NCI-H1417 (cell line): ENCODE measurements at places on chromosomes 16 and 17.

GRCh38 chr17:49866882-49867413 lies 19.1 kb upstream of the TAC4 start:
- DNase-seq: no peak

DNA sequence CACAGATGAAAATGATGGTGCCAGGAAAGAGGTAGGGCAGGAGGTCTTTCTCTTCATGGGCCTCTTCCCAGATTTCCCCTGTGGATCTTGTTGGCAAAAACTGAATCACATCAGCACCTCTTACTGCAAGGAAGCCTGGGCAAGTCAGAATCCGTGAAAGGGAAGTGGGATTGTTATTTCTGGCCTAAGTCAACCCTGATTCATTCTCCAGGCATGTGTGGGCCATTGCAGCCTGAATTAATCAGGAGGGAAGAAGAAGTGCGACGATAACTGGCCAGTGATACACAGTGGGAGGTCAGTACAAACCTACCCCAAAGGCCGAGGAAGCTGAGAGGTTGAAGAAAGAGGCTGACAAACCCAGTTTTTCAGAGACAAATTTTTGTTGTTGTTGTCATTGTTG lies 17.9 kb upstream of the NSMCE1 start:
- DNase-seq: no peak

DNA sequence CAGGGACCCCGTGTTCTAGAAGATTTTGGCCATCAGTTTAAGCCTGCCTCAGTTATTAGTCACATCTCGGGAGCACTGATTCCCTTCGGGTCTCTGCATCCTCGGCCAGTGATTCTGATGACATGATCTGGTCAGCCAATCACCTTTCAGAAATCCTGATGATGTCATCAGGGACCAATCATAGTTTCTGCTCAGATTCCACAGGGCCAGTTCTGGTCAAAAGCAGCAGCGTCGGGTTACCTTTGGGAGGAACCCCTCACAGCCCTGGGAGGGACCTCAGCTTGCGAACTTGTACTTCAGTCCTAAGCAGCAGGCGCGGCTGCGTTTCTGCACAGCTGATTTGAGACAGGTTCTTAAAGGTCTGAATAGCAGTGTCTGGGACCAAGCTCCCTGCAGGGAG lies 13.9 kb downstream of the KDM8 start:
- DNase-seq: no peak

GRCh38 chr17:40522250-40522960 lies 21.0 kb upstream of the TNS4 start:
- DNase-seq: no peak

- no peak for DNase-seq
These were observed 4.2 kb downstream of the CPSF4L start for GRCh38 chr17:73257516-73257915.

- no peak for DNase-seq
These were observed 65.2 kb upstream of the CIBAR2 start for GRCh38 chr16:85177448-85177846.

DNA sequence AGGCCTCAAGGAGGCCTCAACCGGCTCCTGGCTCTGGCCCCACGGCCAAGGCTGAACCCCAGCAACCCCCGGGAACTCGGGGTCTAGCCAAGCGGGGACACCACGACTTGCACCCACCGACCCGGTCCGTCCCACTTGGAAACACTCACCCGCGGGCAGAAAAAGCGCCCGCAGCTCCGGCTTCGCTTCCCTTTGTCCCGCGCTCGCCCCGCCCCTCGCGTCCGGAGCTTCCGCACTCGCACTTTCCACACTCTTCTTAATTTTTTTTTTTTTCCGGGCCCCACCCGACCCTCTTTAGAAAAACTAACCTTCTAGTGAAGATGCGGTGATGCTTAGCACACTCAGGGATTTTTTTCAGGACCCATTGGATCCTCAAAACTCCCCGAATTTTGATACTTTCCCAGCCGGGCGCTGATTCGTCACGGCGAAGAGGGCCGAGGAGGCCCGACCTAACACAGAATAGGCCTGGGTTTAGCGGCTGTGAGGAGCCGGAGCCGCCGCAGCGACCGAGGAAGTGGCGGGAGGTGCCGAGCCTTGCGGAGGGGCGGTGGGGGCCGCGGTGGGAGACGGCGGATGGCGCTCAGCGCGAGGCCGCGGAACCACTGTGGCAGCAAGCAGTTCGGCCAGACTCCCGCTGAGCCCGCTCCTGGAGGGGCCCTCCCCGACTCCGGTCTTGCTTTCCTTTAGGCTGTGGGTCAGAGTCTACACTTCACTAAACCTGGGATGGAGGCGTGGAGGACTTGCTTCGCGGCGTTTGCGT lies at the start of gene SMARCE1:
Gene SMARCE1 (minus strand): TSS at position 195 of the 760 bp plus-strand sequence. CDS start 2,016 bp downstream, outside the sequence.
- peak; percentile 95 for DNase-seq

DNA sequence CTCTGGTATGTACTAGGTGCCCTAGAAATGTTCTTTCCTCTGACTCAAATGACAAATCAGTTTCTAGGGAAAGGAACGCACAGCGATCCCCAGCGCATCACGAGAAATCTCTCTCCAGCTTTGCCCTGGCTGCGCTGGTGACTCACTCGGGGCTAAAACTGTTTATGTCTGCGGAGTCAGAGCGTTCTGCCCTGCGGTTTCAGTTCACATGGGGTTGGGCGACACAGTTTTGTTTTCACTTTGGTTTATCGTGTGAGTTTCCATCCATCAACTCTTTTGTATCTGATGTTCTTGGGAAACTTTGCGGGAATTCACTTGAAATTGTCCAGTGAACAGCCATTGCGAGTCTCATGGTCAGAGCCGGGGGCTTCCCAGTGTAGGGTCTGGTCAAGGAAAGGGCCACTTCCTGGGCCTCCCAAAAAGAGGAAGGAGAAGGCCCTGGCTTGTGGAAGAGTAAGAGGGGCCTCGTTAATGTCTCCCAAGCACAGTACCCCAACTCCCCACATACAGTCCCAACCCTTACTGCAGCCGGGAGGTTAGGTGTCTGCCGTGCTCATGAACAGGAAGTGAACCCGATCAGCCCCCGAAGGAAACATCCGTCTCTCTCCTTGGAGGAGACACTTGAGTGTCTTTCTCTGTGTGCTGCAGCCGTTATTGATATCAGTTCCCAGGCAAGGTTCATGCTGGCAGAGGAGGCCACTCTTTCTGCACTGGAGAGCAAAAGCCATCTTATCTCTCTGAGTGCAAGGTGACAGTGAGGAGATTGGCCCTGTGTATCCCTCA lies 643.2 kb downstream of the WWOX start:
- DNase-seq: no peak

GRCh38 chr17:75048249-75048878 lies 1.3 kb downstream of the KCTD2 start:
- no peak for DNase-seq

DNA sequence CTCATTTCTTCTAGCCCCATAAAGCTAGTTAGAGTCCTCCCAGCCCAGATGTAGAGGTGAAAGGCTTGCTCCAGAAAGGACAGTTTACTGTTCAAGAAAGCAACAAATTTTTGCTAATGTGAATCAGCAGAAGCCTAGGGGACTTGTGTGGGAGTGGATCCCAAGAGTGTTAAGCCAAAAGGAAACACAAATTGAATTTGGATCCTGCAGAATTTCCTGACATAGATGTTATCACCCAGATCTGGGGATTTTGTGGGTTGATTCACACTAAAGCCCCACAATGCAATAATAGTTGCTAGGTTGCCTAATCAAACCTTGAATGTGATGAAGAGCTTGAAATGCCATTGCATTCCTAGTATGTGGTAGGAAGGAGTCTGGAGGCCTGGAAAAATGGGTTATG lies 135.2 kb upstream of the HS3ST3A1 start:
- no peak for DNase-seq

DNA sequence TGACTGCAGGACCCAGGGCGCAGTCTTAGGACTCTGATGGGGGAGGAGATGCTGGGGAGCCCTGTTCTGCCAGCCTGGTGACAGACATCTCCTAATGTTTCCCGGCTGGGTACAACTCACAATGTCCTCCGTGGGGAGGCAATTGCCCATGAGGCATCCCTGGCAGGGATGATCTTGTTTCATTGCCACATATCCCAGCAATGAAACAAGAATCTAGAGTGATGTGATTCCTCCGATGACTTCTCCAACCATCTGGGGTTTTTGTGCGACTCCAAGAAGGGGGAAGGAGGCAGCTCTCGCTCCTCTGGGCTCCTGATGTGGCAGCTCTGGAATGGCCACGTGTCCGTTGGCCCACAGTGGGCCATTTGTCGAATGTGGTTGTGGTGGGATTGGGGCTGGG lies 255.8 kb downstream of the SEC14L1 start:
- no peak for DNase-seq

DNA sequence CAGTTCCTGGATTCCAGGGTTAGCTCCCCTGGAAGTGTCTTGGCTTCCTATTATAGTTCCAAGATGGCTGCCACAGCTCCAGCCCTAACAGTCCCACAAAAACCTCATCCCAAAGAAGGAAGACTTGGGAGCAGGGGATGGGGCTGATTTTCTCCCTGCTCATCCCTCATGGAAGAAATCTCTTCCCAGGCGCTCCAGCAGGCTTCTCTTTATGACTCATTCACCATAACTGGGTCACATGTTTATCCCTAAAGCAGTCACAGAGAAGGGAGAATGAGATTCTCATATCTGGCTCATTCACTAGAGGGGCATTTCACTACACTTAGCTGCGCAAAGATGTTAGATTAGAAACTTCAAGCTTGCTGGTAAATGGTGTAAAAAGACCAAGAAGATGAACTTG lies 206.5 kb upstream of the IRX3 start:
- DNase-seq: no peak

DNA sequence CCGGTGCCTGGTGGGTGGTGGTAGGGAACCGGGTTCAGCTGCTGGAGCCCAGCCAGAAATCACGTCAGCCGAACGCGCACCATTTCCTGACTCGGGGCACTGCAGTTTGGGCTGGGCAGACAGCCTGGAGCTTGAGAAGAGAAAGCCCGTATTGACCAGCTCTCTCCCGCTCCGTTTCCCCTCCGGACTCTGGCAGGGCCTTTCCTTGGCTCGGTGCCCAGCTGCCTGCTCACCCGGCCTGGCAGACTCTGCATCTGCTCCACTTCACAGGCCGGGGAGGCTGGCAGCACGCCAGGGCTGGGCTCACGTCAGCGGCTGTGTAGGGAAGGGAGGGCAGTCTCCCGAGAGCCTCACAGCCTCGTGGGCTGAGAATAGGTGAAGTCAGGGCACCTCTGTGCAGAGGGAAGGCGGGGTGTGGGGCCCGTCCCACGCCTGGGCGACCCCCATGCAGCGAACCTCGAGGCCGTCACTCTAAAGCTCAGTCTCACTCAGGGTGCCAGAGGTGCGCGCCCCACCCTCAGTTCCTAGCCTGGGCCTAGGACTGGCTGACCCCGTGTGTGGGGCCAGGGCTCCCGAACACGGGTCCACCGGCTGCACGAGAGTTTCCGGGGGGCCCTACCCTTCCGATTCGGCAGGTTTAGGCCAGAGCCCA lies 59.1 kb downstream of the OR1D5 start:
- peak; percentile 96 for DNase-seq

DNA sequence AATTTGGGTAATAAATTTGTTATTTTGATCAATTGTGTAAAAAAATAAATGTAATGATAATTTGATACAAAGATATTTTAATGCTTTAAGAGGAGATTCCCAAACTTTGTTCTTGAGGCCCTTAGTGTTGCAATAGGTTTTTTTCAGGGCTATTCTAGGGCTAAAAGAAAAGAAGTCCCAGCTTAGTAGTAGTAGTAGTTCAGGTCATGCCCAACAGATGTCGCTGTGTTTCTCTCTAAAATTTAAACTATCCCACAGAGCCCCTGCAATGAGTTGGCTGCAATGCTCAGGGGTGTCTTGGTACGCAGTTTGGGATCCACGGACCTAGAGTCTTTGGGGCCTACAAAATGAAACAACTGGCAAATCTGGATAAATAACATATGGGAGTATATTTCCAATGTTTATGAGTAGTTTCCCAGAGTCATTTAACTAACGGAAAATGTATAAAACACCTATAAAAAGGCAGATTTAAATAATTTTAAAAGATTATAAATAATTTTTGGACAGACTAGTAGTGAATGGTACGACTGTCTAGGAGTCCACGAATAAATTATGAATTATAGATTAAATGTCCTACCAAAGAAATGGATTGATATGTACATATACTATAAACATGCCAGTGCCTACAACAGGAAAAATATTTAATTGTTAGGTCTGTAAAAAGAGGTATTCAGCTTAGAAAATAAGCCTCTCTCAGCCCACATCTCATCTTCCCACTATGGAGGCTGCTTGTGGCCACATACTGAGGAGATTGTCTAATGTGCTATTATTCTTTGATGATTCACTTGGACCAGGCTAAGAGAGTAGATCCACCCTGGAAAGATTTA lies 228.5 kb upstream of the PMFBP1 start:
- peak; percentile 9 for DNase-seq
